Ovary (tissue), 10 donors: ENCODE measurements at places on chromosomes 6 and 20. TPM values are rescaled to one million over a fixed set of nuclear protein-coding genes. Genes with fewer than 3 reads are reported as not detected.

- H3K36me3 ChIP-seq: no peaks in the 10 kb centered on the region
- no peak for DNase-seq
- H3K27ac ChIP-seq: no peak overlapping the region
- H3K4me3 ChIP-seq: no peak overlapping the region
- H3K27me3 ChIP-seq: peaks cover 3% of the 10 kb centered on the region
- H3K4me1 ChIP-seq: no peaks in the 10 kb centered on the region
These were observed 40.2 kb downstream of the HBS1L start for GRCh38 chr6:135014353-135014832.

POU5F1 gene
- total RNA-seq: 0.67 TPM

GRCh38 chr20:61694682-61695081 is 371.0 kb downstream of the TAF4 start:
- no peak for DNase-seq
- no peaks in the 10 kb centered on the region for H3K36me3 ChIP-seq
- H3K27ac ChIP-seq: no peak overlapping the region
- H3K4me1 ChIP-seq: no peaks in the 10 kb centered on the region
- H3K4me3 ChIP-seq: no peak overlapping the region
- no peaks in the 10 kb centered on the region for H3K27me3 ChIP-seq

PPP1R11 gene
- 27.8 TPM for total RNA-seq

AIF1 gene
- total RNA-seq: 26.6 TPM

CD83 gene
- 12.5 TPM for total RNA-seq

XKR7 gene
- total RNA-seq: not detected

CST2 gene
- not detected for total RNA-seq

GATA5 gene
- total RNA-seq: 1.8 TPM

GRCh38 chr6:158313989-158314388 is 1.7 kb downstream of the TULP4 start:
- no peak overlapping the region for H3K27ac ChIP-seq
- no peaks in the 10 kb centered on the region for H3K4me1 ChIP-seq
- no peak for DNase-seq
- no peaks in the 10 kb centered on the region for H3K36me3 ChIP-seq
- H3K4me3 ChIP-seq: no peak overlapping the region
- H3K27me3 ChIP-seq: no peaks in the 10 kb centered on the region

DNA sequence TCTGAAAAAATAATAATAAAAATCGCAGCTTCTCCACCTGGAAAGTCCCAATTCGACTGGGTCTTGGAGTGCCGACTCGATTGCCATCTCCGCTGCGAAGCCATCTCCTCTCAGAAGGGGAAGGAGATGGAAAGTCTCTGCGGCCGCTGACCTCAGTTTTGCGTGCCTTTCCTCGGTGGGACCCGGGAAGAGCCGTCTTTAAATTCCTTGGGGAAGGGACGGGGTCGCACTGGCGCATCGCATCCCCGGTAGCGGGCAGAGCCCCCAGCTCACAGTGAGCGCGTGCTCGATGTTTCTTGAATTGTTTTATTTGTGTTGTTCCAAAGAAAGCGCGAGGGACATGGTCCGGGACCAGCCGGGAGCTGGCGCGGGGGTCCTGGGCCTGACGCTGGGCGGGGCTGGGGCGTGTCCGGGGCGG is 270 bp upstream of the TIAM2 start:
- H3K27ac ChIP-seq: no peak overlapping the region
- H3K36me3 ChIP-seq: no peaks in the 10 kb centered on the region
- peaks cover 2% of the 10 kb centered on the region for H3K4me1 ChIP-seq
- no peak for DNase-seq

DNA sequence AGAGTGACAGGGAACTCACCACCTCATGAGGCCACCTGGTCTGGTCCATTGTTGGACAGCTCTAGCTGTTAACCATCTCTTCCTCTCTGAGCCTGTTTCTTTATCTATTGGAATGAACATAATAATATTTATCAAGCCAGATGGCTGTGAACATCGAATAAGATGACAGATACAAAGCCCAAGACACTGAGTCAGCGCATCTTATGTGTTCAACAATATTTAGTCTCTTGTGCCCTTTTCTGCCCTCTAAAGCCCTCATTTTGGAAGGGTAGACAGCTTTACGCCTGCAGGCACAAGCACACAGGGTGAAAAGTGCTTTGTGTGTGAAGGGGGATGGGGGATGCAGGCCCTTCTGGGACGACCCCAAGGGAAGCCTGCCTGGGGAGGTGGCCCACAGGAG is 164.0 kb downstream of the GRM4 start:
- no peak overlapping the region for H3K4me3 ChIP-seq
- DNase-seq: no peak
- no peak overlapping the region for H3K27ac ChIP-seq

DNA sequence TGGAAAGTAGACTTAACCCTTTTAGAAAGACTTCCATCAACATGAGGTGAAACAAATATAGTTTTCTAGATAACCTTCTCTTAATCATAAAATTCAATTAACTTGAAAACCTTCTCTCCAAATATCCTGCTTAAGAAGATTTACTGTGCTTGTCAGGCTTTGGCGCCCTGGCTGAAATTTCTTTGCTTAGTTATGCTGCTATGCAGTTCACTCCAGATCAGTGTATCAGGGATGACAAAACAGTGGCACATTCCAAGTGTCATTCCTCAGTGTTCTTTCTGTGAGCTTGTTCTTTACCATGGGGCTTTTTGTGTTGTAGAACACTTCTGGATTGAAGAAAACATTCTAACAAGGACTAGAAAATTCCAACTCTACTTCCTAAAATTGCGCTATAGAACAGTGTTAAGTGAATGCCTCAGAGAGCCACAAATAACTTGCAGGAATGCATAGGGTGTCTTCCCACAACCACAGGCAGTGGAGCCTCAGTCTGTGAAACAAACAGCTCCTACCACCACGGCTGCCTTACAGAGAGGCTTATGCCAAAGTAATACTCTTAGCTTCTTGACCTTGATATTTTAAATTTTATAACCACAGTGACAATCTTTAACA is 443.6 kb downstream of the CDC5L start:
- H3K4me3 ChIP-seq: no peak overlapping the region
- no peak for DNase-seq
- H3K27me3 ChIP-seq: no peaks in the 10 kb centered on the region

DNA sequence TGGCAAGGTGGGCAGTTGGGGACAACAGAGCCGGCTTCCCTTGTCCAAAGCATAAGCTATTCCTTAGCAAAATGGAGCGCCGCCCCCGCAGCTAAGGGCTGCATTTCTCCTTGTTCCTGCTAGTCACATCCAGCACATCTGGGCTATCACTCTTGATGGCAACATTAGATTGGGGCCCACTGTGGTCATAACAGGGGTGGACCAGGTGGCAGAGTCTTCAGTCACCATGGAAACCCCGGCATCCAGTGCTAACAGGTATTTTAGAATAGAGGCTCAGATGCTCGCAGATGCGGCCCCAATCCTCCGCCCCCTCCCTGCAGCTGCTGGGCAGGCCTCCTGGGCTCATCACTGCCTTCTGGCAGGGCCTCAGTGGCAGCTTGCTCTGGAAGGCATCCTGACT is 168.2 kb upstream of the PROKR2 start:
- H3K4me3 ChIP-seq: no peak overlapping the region
- no peaks in the 10 kb centered on the region for H3K27me3 ChIP-seq
- no peak for DNase-seq
- no peak overlapping the region for H3K27ac ChIP-seq
- no peaks in the 10 kb centered on the region for H3K36me3 ChIP-seq
- H3K4me1 ChIP-seq: no peaks in the 10 kb centered on the region

GRCh38 chr20:3927486-3928291 is 38.5 kb downstream of the PANK2 start:
- H3K36me3 ChIP-seq: no peaks in the 10 kb centered on the region
- no peak overlapping the region for H3K4me3 ChIP-seq
- H3K27me3 ChIP-seq: no peaks in the 10 kb centered on the region
- DNase-seq: no peak

PAK5 gene
- total RNA-seq: under 0.01 TPM

SAMD3 gene
- 2.9 TPM for total RNA-seq

DNA sequence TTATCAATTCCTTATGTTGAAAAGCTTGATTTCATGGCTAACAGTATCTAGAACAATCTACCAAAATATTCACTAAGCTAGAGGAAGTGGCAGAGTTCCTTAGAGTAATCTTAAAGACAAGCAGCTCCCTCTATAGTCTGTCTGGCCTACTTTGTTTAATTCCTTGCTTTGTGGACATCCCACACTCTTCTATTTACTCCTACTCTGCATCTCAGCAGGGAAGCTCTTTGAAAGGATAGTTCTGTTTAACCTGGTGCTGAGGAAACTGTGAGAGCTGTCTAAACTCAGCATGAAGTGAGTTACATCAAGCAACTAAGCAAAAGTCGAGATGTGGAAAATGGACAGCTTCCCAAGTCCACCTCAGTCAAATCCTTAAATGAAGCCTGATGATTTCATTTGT is 4.3 kb downstream of the REV3L start:
- no peak overlapping the region for H3K4me3 ChIP-seq
- no peaks in the 10 kb centered on the region for H3K36me3 ChIP-seq
- no peak overlapping the region for H3K27ac ChIP-seq
- no peak for DNase-seq
- H3K4me1 ChIP-seq: peaks cover 8% of the 10 kb centered on the region

- H3K4me3 ChIP-seq: no peak overlapping the region
- peaks cover 25% of the 10 kb centered on the region for H3K4me1 ChIP-seq
- DNase-seq: peak; percentile 44
- H3K27me3 ChIP-seq: no peaks in the 10 kb centered on the region
- no peak overlapping the region for H3K27ac ChIP-seq
- no peaks in the 10 kb centered on the region for H3K36me3 ChIP-seq
These were observed 55.0 kb downstream of the KIF13A start for GRCh38 chr6:17932330-17932852.

GRCh38 chr20:24770628-24771541 is 178.2 kb upstream of the CST7 start:
- H3K4me1 ChIP-seq: no peaks in the 10 kb centered on the region
- H3K36me3 ChIP-seq: no peaks in the 10 kb centered on the region
- DNase-seq: peak; percentile 9

EYS gene
- total RNA-seq: under 0.01 TPM

GRCh38 chr6:97067045-97067444 is 142.5 kb downstream of the KLHL32 start:
- H3K27me3 ChIP-seq: no peaks in the 10 kb centered on the region
- H3K27ac ChIP-seq: no peak overlapping the region
- H3K4me3 ChIP-seq: no peak overlapping the region
- no peaks in the 10 kb centered on the region for H3K36me3 ChIP-seq
- H3K4me1 ChIP-seq: no peaks in the 10 kb centered on the region

- no peak for DNase-seq
- H3K4me3 ChIP-seq: peak overlapping the region; percentile 68
- peaks cover 14% of the 10 kb centered on the region for H3K4me1 ChIP-seq
- H3K36me3 ChIP-seq: no peaks in the 10 kb centered on the region
- no peaks in the 10 kb centered on the region for H3K27me3 ChIP-seq
- H3K27ac ChIP-seq: peak overlapping the region; percentile 98
These were observed 1.6 kb downstream of the PSMA7 start for GRCh38 chr20:62141397-62142251.

GRCh38 chr20:37081717-37082289 is 14.0 kb downstream of the RBL1 start:
- H3K27me3 ChIP-seq: no peaks in the 10 kb centered on the region
- H3K36me3 ChIP-seq: no peaks in the 10 kb centered on the region
- no peak overlapping the region for H3K27ac ChIP-seq
- no peak for DNase-seq
- H3K4me3 ChIP-seq: no peak overlapping the region

DNA sequence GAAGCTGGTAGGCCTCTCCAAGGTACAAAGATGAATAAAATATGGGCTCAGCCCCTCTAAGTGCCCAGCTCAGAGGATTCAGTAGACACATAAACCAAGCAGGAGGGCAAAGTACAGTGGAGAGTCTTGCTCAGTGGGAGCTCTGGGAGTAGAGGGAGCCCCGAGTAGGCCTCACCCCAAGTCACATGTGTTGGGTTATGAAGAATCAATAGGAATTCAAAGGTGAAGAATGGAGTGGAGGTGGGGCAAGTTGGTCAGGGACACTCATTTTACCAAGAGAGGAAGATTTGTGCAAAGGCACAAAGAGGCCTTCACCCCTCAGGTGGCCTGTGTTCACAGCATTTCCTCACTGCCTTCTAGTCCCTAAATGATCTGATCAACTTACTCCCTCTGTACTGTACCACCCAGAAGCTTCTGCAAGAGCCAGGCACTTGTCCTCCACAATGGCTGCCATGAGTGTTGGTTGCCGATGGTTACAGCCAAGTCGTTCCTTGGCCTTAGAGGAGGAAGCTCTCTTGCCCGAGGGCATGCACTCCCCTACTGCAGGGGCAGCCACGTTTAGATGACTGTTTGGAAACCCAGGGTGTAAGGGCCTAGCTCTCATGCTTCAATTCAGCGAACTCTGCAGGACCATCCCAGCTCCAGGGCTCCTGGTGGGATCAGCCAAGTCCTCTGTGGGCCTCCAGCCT is 6.7 kb upstream of the CDKN1A start:
- H3K27me3 ChIP-seq: no peaks in the 10 kb centered on the region
- no peak overlapping the region for H3K4me3 ChIP-seq
- peaks cover 18% of the 10 kb centered on the region for H3K4me1 ChIP-seq
- DNase-seq: no peak
- no peaks in the 10 kb centered on the region for H3K36me3 ChIP-seq

- no peak overlapping the region for H3K27ac ChIP-seq
- H3K36me3 ChIP-seq: no peaks in the 10 kb centered on the region
- no peak overlapping the region for H3K4me3 ChIP-seq
These were observed 7.3 kb upstream of the TFAP2A start for GRCh38 chr6:10421921-10422736.

- H3K27ac ChIP-seq: no peak overlapping the region
- no peak overlapping the region for H3K4me3 ChIP-seq
- no peaks in the 10 kb centered on the region for H3K27me3 ChIP-seq
- no peaks in the 10 kb centered on the region for H3K4me1 ChIP-seq
- no peaks in the 10 kb centered on the region for H3K36me3 ChIP-seq
These were observed 4.3 kb downstream of the TGM6 start for GRCh38 chr20:2385026-2385425.

- H3K36me3 ChIP-seq: no peaks in the 10 kb centered on the region
- H3K4me1 ChIP-seq: peaks cover 3% of the 10 kb centered on the region
- H3K27me3 ChIP-seq: no peaks in the 10 kb centered on the region
- no peak overlapping the region for H3K27ac ChIP-seq
These were observed 296.6 kb downstream of the PHACTR1 start for GRCh38 chr6:13012977-13013680.

DNA sequence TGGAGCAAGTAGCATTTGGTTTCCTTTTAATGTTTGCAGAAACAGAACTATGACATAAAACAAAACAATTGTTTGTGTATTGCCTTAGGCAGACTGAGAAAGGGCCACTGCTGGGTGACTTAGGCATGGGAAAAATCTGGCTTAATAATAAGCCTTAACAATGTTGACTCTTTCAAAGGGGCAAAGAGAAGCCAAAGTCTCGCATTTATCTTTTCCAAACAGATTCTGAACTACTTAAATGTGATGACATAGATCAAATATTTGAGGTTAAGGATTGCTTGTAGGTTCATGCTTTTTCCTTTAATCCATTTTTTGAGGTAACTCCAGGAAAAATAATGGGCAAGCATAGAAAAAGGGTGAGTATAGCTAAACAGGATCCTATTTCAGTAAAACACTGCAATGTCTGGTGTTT is 39.6 kb downstream of the ADAT2 start:
- no peak overlapping the region for H3K27ac ChIP-seq
- no peaks in the 10 kb centered on the region for H3K36me3 ChIP-seq
- no peaks in the 10 kb centered on the region for H3K27me3 ChIP-seq
- H3K4me3 ChIP-seq: no peak overlapping the region
- no peak for DNase-seq

NNAT gene
- 0.69 TPM for total RNA-seq

- H3K36me3 ChIP-seq: no peaks in the 10 kb centered on the region
- H3K4me1 ChIP-seq: no peaks in the 10 kb centered on the region
- H3K27me3 ChIP-seq: no peaks in the 10 kb centered on the region
- DNase-seq: no peak
- no peak overlapping the region for H3K27ac ChIP-seq
These were observed 36.3 kb upstream of the SIRPA start for GRCh38 chr20:1858871-1859270.

NFKBIE gene
- total RNA-seq: 3.3 TPM

EPHA7 gene
- total RNA-seq: 1.5 TPM

BTN1A1 gene
- not detected for total RNA-seq

TSBP1 gene
- not detected for total RNA-seq
